ENCODE measurements at places on chromosomes 1 and 21.

GRCh38 chr1:26701995-26702679 is 6.3 kb downstream of the ARID1A start:
- no peak for DNase-seq

DNA sequence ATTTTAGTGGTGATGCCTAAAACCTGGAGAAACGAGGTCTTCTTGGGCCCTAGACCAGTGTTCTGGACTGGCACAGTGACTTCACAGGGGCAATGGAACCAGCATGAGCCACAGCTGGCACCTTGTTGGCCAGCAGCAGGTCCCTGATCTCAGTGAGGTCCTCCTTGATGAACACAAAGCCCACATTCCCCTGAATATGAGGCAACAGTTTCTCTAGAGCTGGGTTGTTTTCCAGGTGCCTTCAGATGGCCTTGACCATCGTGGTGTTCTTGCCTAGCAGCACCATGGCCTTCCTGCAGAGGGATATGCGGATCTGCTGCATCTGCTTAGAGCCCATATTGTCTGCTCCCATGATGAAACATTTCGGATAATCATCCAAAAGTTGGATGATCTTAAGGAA is 44.9 kb upstream of the RAB3GAP2 start:
- no peak for DNase-seq

GRCh38 chr1:218473522-218473921 is 128.4 kb downstream of the TGFB2 start:
- DNase-seq: no peak

DNA sequence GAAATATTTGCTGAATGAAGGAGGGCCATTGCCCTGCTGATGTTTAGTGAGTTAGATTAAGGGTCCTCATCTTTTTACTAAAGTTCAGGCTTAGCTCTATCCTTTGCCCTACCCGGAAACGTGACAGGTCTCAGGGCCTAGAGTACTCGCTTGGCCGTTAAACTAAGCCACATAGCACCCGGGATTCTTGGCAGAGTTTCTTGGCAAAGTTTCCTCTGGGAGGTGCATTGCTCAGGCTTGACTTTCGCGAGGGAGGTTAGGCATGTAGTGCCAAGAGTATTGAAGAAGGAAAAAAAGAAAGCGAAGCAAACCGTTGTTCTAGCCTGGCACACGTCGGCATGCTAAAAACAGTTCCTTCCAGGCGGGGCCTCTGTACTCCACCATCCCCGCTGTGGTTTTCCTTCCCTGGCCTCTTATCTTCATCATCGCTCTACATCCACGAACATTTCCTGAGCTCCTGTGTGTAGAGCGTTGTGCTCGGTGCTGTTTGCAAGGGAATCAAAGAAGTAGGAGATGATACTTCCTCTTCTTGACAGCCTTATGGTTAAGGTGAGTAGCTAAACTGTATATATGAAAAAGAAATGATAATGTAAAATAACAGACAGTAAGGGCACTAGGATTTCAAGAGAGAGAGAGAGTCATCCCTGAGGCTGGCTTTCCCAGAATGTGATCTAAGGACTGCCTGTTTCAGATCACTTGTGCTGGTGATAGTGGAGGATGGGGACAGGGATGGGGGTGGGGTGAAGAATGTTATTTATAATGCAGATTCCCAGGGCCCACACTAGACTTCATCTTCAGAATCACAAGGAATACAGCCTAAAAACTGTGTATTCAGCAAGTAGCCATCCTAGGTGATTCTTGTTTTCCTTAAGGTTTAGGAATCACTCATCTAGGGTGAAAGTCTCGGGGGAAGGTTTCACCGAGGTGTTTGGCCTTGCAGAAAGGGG is 18.8 kb downstream of the RNF220 start:
- DNase-seq: no peak

DNA sequence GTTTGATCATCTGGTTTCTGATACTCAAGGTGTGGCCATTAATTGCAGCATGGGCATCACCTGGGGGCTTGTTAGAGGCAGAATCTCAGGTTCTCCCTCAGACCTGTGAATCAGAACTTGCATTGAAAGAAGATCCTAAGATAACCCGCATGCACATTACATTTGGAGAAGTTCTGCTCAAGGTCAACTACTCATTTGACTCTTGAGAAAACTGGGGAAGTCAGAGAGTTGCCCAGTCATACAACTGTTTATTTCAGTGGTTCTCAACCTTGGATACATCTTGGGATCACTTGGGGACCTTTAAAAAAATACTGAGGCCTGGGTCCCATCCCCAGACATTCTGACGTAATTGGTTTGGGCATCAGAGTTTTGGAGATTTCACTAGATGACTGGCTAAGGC is 30.5 kb downstream of the CAMTA1 start:
- DNase-seq: no peak

GRCh38 chr1:34690269-34690668 is 64.6 kb upstream of the GJB5 start:
- no peak for DNase-seq

- no peak for DNase-seq
These were observed 1.6 kb upstream of the KCND3 start for GRCh38 chr1:111990878-111991718.

DNA sequence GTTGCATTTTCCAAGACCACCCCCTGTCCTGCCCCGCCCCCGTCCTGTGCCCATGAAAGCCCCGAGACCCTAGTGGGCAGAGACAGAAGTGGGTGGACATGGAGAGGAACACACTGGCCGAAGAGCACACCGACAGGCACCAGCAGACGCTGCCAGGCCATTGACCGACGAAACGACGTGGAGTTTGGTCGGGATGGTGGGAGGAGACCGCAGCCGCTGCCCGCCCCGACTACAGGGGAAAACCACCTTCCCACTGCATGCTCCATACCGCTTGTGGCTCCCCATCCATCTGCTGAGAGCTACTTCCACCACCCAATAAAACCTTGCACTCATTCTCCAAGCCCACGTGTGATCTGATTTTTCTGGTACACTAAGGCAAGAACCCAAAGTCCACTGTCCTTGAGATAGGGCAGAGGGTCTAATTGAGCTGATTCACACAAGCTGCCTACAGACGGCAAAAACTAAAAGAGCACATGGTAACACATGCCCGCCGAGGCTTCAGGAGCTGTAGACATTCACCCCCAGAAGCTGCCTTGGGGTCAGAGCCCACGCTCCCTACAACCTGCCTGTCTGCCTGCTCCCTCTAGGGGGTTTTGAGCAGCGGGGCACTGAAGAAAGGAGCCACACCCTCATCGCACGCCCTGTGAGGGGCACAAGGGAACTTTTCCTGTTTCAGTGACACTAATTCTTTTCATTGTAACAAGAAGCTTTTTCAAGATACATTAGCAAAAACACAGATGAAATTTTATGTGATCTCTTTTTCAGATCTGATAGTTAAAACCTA is 81.2 kb upstream of the RAB3GAP2 start:
- no peak for DNase-seq
